CD4-positive, alpha-beta T cell treated with Interleukin-15 for 4 hours (primary cell): ENCODE measurements at places on chromosomes 3 and 15.

DNA sequence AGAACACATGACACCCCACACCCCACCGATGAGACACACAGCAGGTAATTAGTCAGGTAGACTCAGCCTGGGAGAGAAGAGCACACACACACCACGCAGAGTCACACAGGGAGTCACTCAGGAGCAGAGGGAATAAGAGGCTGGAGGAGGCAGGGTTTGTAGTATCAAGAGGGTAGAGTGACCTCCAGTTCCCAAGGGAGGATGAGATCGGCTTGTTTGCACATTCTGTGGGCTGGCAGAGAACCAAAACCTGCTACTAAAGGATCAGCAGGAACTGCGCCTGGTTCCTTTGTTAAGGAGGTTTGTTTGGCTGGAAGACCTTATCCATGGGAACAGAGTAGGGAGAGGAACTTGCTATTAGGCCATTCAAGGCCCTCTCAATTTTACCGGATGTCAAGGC lies 281.4 kb upstream of the SLCO3A1 start:
- no peak for DNase-seq

GRCh38 chr15:47717036-47717612 lies at the start of gene SEMA6D:
Gene SEMA6D, plus strand, starts transcription at chr15:47717505. Its CDS starts 42,294 bp downstream, at chr15:47759799.
- no peak for DNase-seq

DNA sequence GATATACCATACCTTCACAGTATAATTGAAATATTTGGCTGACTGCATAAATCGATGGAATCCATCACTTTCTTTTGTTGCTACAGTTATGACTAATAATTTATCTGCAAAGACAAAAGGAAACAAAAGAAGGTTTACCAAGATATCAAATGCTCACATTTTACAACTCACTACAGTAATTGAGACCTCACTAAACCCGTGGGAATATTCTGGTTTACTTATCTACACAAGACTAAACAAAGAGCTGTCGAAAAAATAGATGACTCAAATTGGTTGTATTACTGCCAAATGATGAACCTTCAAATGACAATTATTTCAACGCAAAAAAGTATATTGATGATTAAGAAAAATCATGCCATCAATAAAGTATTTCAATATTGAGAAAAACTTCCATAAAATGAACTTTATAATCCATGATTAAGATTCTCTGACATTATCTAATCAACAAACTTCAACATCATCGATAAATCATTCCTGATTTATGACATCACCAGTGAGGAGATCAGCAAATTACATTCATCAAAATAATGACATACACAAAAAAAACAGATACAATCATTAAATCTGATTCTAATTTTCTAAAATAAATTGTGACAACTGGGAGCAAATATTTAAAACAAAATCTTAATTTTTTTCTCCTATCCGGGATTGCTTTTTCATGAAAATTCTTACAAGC lies 36.7 kb downstream of the PLOD2 start:
- DNase-seq, result no peak

GRCh38 chr15:100781961-100782530 lies 97.6 kb upstream of the ALDH1A3 start:
- no peak for DNase-seq
